ENCODE measurements at places on chromosomes 5 and 9. TPM values are rescaled to one million over a fixed set of nuclear protein-coding genes. Genes with fewer than 3 reads are reported as not detected.

DNA sequence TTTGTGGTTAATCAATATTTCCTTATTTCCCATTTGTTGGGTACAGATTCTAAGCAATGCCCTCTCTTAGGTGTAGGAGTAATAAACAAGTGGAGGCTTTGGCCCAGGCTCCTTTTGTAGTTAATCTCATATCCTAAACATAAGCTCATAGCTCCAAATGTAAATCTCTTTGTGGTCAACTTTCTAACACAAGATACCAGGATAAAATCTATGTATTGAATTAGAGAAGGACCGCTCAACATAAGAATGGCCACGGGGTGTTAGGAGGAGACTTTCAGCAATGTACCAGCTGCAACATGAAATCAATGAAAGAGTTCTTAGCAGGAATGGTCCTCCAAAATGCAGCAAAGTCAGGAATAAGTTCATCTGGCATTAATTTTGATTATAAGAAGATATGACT is 334.5 kb upstream of the ITGA1 start:
- no peaks in the 10 kb centered on the region for H3K36me3 ChIP-seq
- no peaks in the 10 kb centered on the region for H3K27me3 ChIP-seq
- no peak for DNase-seq

DNA sequence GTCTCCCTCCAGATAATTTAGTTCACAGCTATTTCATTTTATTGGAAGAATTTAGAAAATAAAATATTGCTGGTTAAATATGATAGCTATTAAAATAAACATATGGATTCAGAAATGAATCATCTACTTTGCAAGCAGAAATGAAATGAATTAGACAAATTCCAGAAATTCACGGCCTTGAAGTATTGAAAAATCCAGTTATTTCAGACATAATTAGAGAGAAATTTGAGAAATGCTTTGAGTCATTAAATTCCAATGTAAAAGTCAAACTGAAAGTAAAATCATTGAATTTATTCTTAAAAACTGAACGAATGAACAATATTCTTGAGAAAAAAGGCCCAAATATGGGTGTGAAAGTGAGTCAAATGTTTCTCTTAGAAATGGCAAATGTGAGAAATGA is 632.6 kb upstream of the EDIL3 start:
- H3K4me1 ChIP-seq = no peaks in the 10 kb centered on the region
- H3K27me3 ChIP-seq = no peaks in the 10 kb centered on the region
- H3K27ac ChIP-seq = no peak overlapping the region
- DNase-seq = no peak
- H3K36me3 ChIP-seq = no peaks in the 10 kb centered on the region

Gene STPG3
- total RNA-seq = not detected

- peak overlapping the region; percentile 60 for H3K4me3 ChIP-seq
- no peak for DNase-seq
- no peaks in the 10 kb centered on the region for H3K27me3 ChIP-seq
- H3K36me3 ChIP-seq = no peaks in the 10 kb centered on the region
- H3K4me1 ChIP-seq = peaks cover 71% of the 10 kb centered on the region
Measured at GRCh38 chr5:88734191-88734640, 148.8 kb downstream of the MEF2C start.

- H3K4me1 ChIP-seq = no peaks in the 10 kb centered on the region
- DNase-seq = no peak
- H3K36me3 ChIP-seq = no peaks in the 10 kb centered on the region
- no peak overlapping the region for H3K27ac ChIP-seq
- no peak overlapping the region for H3K4me3 ChIP-seq
Measured at GRCh38 chr5:133421394-133421793, 190.9 kb downstream of the FSTL4 start.

DNA sequence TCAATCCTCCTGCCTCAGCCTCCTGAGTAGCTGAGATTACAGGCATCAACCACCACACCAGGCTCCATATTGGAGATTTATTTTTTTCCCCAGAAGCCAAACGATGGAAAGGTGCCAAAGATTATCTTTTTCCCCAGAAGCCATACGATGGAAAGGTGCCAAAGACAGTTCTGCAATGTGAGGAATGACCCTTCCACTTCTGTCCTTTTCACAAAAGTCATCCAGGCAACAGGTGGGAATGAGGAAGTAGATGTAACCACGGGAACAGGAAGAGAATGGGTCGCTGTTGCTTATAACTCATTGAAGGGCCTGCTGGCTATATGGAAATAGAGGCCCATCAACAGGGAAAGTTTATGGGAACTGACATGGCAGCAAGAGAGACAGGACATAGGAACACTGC is 233.7 kb upstream of the MSX2 start:
- no peaks in the 10 kb centered on the region for H3K4me1 ChIP-seq
- no peak for DNase-seq
- H3K36me3 ChIP-seq = no peaks in the 10 kb centered on the region
- H3K27me3 ChIP-seq = no peaks in the 10 kb centered on the region
- no peak overlapping the region for H3K4me3 ChIP-seq
- H3K27ac ChIP-seq = no peak overlapping the region

Data from thoracic aorta (tissue), 2 donors.